ENCODE measurements at places on chromosomes 11 and 22.
A peak's percentile ranks its signal among the peaks of the same experiment; 100 is the strongest.

- H3K4me1 ChIP-seq: no peaks in the 10 kb centered on the region
- no peaks in the 10 kb centered on the region for H3K27me3 ChIP-seq
- no peak for DNase-seq
- H3K4me3 ChIP-seq: no peak overlapping the region
- no peaks in the 10 kb centered on the region for H3K36me3 ChIP-seq
- H3K27ac ChIP-seq: no peak overlapping the region
Measured at GRCh38 chr11:84522331-84522730, 1104.8 kb downstream of the DLG2 start.

DNA sequence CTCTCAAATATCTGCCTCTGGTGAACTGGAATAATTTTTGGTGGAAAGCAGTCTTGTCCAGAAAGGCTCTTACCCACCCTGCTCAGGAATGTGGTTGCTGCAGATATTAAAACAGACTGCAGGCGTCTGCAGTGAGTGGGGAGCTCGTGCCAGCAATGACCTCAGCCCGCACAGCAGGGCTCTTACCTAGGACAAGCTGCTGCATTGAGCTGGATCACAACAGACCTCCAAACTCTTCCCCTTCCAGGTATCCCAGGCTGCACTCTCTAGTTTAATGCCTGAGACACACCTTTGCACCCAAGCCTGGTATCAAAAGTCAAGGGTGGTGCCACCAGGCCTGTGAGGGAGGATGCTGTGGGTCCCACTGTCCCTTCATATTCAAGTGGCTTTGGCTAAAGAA, 69.7 kb upstream of the CDON start:
- peaks cover 7% of the 10 kb centered on the region for H3K4me1 ChIP-seq
- H3K27me3 ChIP-seq: no peaks in the 10 kb centered on the region
- H3K4me3 ChIP-seq: no peak overlapping the region

- no peak overlapping the region for H3K27ac ChIP-seq
- no peaks in the 10 kb centered on the region for H3K4me1 ChIP-seq
- DNase-seq: peak; percentile 32
- no peaks in the 10 kb centered on the region for H3K36me3 ChIP-seq
Measured at GRCh38 chr22:38418589-38418988, 36.4 kb downstream of the KCNJ4 start.

DNA sequence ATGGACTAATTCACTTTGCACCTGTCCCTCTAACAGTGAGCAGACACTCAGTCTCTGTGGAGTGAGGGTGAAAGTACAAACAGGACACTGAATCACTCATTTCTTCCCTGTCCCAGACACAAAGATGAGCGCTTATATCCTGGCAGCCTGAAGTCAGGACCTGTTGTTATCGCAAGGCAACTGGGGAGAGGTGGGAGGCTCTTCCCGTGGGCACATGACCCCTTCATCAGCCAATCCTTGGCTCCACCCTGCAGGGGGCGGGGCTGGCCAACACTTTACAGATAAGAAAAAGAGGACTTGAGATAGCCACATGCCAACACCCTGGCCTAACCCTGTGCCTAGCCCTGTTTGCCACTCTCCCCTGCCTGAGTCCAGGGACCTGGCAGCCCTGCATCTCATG, 29.5 kb upstream of the TESMIN start:
- H3K27me3 ChIP-seq: no peaks in the 10 kb centered on the region
- H3K4me3 ChIP-seq: no peak overlapping the region
- H3K27ac ChIP-seq: no peak overlapping the region
- peak; percentile 64 for DNase-seq
- no peaks in the 10 kb centered on the region for H3K4me1 ChIP-seq

Data from pancreas (tissue), 10 donors.